ENCODE measurements at places on chromosomes 2 and 18.

GRCh38 chr2:23420840-23421476 is 36.0 kb downstream of the KLHL29 start:
- DNase-seq: no peak

GRCh38 chr2:230660294-230661060 is 52.2 kb upstream of the CAB39 start:
- DNase-seq: no peak

DNA sequence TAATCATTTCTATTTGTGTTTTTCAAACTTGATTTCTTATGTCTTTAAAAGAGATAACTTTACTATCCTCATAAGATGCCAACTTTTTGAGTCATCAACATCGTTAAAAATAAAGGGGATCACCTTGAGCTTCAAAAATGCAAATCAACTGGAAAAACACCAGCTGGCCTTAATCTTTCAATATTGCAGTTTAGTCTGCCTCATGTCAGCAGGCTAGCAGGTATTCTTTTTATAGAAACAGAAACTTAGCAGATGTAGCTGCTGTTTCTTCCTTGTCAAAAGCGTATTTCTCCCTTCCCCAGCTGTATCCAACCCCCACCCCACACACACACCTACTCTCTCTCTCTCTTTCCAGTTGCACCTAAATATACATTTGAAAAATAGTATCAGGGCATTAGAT is 154.1 kb upstream of the ZNF804A start:
- no peak for DNase-seq

DNA sequence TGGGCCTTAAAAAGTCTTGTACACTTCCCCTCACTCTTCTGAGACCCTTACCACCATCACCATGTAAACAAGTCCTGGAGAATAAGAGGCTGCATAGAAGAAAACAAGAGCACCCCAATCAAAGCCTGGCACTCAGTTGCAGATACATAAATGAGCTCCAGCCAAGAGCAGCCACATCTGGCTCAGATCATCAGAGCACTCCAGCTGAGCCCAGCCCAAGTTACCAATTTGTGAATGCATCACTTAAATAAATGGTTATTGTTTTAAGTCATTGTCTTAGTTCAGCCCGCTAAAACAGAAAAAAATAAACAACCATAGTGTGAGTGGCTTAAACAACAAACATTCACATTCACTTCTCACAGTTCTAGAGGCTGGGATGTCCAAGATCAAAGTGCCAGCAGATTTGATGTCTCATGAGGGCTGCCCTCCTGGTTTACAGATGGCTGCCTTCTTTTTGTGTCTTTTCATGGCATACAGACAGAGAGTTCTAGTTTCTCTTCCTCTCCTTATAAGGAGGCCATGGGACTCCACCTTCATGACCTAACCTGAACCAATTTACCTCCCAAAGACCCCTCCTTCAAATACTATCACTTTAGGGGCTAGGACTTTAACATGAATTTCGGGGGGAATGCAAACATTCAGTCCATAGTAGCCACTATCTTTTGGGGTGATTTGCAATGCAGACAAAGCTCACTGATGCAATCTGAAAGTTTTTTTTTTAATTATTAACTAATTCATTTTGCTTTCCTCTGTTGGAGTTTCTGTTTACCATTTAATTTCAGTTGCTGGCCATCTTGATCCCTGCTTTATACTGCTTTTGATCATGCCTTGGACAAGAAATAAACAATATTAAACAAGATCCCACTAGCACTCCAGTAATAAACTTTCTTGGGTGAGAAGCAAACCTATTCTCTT is 187.5 kb upstream of the ACVR2A start:
- no peak for DNase-seq

DNA sequence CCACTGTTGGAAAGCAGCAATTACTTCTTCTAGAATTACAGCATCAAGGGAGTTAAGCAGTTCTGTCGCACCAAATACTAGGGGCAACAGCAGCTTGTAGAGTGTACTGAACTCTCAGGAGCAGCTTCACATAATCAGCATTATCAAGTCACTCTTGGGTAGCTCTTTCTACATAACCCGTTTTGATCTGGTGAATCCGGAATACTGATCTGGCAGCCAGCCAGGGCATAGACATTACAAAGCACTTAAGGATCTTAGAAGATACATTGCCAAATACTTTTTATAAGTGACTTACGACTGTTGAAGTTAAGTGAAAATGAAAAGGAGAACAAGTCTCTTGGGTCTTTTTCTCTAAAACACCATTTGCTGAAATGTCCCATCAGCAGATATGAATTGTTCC is 73.2 kb upstream of the NETO1 start:
- no peak for DNase-seq

DNA sequence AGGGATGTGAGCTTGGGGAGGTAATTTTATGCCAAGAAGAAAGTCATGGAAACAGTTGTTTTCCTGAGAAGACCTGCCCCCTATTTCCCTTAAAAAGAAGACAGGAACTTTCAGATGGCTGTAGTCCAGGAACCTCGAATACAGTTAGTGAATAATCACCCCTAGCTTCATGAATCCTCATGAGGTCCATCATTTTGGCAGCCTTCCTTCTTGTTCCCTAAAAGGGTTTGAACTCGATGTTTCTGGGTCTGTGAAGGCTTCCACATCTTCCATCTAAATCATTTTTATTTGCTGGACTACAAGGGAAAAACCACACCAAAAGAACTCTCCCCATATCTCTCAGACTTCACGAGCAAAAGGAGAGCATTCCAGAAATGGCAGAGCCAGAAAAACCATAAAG is 290.8 kb downstream of the SLC4A3 start:
- DNase-seq: no peak

DNA sequence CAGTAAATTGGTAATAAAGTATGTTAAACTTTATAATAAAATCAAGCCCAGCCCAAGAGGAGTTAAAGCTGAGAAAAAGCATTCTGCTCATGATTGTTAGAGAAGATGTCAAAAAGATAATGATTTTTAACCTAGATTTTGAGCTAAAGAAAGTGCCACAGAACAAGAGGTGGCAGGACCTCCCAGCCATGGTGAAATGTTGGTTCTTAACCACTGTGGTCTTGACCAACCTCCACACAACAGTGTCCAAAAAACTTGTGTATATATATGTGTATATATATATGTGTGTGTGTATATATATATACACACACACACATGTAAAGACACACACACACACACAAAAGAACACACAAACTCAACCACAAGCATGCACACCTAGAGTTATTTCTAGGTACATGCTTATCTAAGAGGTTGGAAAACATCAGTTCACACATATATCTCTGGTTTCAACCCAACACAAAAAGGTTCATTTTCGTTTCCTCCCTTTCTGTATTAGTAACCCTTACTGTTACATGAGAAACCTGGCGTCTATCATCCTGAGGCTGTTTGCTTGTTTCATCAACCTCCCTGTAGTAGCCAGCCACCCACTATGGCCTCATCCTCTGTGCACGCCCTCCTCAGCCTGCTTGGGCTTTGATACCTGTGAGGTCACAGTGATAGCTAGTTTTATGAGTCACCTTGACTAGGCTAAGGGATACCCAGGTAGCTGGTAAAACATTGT is 631.8 kb upstream of the ID2 start:
- no peak for DNase-seq

GRCh38 chr2:238032755-238033337 is 28.0 kb upstream of the SCLY start:
- no peak for DNase-seq

DNA sequence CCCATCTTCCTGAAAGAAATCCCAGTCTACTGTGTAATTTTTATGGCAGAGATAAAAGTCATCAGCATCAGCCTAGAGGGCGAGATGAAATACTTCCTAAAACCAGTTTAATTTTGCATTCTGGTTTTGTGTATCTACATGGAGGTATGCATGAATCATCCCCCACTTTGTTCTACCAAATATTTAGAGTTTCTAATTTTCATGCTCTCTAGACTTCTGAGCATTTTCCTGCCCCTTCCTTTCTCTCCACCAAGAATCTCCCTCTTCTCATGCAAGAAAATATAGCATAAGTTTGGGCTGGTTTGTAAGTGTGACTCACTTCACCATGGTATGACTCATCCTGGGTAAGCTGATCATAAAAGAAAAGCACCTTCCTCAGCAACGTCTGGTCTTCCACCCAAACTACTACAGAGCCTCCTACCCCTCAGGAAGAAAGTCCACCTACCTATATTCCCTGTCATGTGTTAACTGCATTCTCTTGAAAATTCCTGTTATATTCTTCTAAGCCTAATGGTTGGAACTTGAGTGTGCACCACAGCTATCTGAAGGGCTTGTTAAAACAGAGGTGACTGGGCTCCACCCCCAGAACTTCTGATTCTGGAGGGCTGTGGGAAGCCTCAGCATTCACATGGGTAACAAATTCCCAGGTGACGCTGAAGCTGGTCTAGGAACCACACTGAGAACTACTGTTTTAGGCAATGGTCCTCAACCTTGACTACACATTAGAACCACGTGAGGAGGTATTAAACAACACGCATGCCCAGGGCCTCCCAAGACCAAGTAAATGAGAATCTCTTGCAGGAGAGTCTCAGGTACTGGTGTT is 37.4 kb upstream of the RAPGEF4 start:
- DNase-seq: peak; percentile 37

DNA sequence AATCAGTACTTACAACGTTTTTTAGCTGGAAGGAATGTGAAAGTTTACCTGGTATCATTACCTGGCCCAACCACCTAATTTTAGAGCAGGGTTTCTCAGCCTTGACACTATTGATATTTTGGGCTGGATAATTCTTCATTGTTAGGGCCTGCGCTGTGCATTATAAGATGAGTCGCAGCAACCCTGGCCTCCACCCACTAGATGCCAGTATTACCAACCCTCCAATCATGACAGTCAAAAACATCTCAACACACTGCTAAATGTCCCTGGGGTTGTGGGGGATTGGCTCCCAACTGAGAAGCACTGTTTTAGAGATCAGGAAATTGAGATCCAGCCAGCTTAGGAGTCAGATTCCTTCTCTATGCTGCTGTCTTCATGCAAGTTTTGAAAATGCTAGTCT is 265.3 kb upstream of the TCF4 start:
- no peak for DNase-seq

DNA sequence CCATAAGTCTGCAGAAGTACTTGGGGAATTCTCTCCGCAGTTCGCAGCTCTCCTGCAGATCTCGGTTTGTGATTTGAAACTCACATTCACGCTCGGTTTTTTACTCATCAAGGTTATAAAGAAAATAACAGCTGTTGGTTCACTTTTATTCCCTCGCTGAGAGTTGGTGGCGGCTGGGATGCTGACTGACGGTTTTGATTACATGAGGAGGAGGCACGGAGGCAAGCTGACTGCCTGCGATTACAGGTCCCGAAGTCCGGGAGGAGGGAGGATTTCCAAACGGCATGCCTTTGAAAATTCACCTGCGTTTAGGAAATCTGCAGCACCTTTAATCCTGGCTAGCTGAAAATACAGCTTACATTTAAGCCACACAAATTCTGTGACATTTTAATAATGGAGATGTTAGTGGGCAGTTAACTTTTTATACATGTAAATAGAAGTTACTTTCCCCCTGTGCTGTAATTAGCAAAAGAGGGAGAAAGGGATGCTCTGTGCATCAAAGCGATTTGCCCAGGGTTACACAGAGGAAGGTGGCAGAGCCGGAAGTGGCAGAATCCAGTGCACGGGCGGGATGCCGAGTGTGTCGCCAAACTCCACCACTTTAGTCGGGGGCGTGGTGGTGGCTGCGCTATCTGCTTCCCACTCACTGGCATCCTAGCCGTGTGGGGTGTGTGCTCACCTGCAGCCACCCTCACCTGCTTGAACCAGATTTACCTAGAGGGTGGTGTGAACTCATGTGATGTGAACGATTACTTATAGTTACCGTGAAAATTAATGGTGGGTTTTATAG is 14.7 kb downstream of the AGAP1 start:
- DNase-seq: no peak

GRCh38 chr18:6106091-6106685 is 210.9 kb upstream of the TMEM200C start:
- no peak for DNase-seq
